ENCODE measurements at places on chromosomes 4 and X. TPM values are rescaled to one million over a fixed set of nuclear protein-coding genes. Genes with fewer than 3 reads are reported as not detected.

- DNase-seq = no peak
Measured at GRCh38 chr4:2378401-2378800, 40.0 kb downstream of the ZFYVE28 start.

- no peak for DNase-seq
Measured at GRCh38 chr4:116064331-116064730, 950.9 kb upstream of the NDST4 start.

GRCh38 chr4:120877021-120877420, 45.5 kb downstream of the PRDM5 start:
- no peak for DNase-seq

DNA sequence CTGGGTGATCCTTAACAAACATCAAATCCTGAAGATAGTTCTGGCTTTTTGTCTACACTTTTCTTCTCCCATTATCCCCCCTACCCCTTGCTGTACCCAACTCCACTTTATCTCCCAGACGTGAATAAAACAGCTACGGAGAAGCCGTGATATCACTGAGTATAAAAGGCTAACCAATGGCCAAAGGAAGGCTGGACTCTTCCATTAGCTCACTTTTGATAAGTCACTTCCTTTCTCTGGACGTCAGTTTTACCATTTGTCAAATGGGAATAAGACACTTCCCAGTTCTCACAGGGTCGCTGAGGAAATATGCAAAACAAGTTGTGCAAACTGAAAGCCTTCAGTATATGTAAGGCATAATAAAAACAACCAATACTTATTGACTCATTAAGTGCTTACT, 38.6 kb upstream of the EDA2R start:
- DNase-seq = no peak

- DNase-seq = peak; percentile 21
Measured at GRCh38 chr4:73777612-73778011, 37.2 kb downstream of the CXCL8 start.

DNA sequence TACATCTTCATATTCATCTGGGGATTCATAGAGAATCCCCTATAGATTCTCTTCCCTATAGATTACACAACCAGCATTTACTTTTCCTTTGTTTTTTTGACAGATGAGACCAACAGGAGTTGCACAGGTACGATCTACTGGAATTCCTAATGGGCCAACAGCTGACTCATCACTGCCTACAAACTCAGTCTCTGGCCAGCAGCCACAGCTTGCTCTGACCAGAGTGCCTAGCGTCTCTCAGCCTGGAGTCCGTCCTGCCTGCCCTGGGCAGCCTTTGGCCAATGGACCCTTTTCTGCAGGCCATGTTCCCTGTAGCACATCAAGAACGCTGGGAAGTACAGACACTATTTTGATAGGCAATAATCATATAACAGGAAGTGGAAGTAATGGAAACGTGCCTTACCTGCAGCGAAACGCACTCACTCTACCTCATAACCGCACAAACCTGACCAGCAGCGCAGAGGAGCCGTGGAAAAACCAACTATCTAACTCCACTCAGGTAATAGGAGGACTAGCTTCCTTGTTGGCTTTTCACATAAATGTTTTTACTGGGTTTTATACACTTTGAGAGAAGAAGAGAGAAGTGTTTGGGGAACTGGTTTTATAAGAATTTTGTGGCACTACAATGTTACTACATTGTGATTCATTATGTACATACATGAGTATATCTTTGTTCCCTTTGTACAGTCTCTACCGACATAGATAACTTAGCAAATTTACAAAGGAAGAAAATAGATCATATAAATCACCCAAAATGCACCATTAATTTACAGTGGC, 137.2 kb downstream of the DIPK2B start:
- DNase-seq = no peak

- no peak for DNase-seq
Measured at GRCh38 chr4:38281371-38282071, 321.3 kb downstream of the PTTG2 start.

DNA sequence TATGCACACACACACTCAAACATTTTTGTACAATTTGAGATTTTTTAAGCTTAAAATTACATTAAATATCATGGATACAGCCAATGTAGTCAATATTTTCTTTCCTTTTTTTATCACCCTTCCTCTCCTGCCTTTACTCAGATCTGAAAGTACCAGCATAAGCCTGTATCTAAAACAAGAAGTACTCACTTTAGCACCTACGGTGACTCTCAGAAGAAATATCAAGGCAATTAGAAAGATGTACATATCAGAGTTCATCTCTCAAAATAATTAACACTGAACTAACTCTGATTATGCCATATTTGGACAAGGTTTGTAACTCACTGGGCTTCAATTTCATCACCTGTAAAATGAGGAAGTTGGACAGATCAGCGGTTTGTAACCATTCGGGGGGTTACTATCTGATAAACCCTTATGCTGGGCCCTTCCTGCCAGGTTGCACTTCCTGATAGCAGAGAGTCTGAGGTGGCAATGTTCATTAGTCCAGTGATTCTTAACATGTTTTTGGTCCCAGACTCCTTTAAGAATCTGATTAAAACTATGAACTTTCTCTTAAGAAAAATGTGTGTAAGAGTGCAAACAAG, 5.7 kb upstream of the GPR174 start:
- no peak for DNase-seq

GRCh38 chr4:137387924-137388323, 144.4 kb downstream of the PCDH18 start:
- peak; percentile 25 for DNase-seq

DNA sequence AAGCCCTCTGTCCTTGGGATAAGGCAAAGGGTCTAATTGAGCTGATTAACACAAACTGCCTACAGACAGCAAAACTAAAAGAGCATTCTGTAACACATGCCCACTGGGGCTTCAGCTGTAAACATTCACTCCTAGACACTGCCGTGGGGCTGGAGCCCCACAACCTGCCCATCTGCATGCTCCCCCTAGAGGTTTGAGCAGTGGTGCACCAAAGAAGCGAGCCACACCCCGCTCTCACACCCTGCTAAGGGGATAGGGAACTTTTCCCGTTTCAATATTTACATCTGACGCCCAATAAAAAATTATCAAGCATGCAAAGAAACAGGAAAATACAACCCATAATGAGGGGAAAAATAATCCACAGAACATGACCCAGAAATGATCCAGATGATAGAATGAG, 46.9 kb upstream of the HSD17B10 start:
- DNase-seq = peak; percentile 7

DNA sequence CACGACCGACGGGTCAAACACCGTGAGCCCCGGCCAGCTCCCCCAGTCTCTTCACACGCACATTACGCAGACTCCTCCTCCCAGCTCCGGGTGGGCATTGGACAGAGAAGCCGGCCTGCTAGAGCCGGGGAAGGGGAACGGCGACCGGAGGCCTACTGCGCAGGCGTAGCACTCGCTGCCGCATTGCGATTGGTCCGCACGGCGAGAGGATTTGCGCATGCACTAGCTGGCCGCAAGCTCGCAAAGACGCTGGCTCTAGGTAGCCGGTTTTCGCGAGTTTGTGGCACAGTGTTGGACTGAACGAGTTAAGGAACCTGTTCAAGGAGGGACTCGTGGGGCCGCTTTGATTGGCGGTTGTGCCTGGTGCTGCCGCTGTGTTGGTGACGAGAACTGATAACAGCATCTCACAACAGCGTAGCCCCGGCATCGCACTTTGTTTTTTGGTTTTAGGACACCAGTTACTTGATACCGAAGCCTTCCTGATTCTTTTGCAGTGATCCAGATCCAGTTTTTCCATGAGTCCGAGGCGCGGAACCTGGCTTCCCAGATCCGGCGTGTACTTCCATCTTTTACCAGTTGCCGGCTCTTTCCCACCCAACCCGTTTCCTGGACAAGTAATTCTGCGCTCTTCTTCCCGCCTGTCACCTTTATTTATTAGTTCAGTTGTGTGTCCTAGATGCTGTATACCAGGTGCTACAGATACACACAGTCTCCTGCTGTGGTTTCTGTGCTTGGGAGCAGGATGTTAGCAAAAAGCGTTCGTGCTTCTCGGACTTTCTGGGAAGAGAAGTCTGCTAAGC, at the start of gene AIFM1:
TSS of gene AIFM1 (minus strand) at position 139 of the 800 bp plus-strand sequence. CDS start 185 bp downstream, outside the sequence.
- DNase-seq = peak; percentile 96

DNA sequence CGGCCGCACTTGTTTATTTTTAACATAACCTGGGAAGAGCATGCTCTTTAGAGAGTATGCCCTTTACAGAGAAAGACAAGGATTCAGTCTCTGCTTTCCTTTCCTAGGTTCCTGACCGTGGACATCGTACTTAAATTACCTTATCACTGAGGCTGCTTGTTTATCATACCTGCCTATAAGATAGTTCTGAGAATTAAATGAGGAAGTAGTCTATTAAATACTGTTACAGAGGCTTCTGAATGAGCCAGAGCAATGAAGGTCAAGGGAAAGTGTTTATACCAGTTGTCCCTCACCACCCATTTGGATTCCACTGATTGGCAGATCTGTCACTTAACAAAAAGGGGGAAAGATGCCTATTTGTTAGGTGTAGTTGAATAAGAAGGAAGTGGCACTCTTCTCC, 10.0 kb downstream of the TXLNG start:
- no peak for DNase-seq

- DNase-seq = no peak
Measured at GRCh38 chr4:15149234-15149838, 147.1 kb downstream of the CPEB2 start.

DNA sequence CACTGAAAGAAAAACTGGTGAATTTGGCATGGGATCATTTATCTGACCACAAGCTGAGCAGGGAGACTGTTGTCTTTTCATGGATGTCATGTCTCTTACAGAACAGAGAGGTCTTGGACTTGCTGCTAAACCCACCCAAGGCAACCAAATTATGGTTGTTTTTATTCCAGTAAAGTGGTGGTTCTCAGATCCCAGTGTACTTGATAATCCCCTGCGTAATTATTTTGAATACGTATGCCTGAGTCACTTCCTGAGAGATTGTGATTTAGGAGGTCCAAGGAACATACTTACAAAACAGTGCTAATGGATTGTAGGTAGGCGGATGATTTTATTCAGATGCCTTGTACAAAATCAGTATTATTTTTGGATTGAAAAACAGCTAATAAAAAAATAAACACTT, 585.6 kb downstream of the IL1RAPL1 start:
- DNase-seq = no peak

- peak; percentile 79 for DNase-seq
Measured at GRCh38 chr4:54165438-54165837, 63.7 kb upstream of the PDGFRA start.

DNA sequence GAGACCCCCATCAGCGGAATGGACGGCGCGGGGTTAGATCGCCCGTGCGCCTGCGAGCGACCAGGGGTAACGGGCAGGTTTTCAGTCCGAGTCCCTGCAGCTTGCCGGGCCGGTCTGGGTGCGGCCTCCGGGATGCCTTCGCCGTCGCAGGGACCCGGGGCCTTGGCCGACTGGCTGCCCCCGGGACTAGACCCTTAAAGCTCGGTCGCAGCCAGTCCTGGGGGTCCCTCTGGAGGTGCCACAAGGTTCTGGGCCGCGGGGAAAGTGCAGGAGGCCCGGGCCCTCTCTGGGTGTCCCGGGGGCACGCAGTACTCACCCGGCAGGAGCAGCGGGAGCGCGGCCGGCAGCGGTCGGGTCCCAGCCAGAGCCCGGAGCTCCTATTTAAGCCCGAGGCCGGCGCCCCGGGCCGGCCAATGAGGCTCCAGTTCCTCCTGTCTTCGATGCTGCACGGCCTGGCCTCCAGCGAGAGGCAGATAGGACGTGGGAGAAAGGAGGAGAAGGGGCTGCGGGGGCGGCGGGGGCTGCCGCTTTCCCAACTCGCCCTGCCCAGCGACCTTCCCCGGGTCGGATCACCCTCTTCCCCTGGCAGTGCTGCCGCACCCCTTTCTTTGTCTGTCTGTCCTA, at the start of gene SPON2:
TSS of gene SPON2 (minus strand) at position 356 of the 624 bp plus-strand sequence.
- DNase-seq = no peak

DNA sequence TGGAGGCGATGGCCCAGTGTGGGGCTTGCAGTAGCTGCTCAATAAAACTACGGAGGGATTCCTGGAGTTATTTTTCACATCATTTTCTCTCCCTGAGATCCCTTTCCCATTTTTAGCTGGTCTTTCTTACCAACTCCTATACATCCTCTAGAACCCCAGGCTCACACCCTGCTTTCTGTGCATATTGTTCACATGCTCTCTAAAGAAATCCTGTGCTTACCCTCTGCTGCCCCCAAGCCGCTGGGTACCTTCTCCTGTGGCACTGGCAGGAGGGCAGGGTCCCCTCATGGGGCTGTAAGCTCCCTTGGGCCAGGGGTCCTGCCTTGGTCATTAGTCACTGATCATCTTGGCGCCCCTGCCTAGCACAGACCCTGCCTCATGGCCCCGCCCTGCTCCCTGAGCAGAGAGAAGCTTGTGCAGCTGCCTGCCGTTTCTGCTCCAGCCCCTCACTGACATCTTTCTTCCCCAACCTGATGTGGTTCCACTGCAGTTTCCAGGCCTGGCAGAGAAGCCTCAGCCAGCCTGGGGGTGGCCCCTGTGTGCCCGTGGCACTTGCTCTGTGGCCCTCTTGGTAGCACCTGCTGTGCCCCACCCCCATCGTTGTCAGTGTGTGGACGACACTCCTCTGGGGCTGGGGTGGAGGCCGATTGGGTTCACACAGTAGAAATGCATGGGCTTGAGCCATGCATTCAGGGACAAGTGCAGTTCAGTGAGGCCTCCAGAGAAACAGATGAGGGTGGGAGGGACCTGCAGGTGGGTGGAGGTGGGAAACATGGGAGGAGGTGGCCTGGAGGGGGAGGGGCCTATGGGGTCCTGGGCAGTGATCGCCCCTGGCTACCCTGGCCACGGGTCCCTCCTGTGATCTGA, 69.5 kb downstream of the WFS1 start:
- DNase-seq = no peak

SFRP2 gene
- total RNA-seq = not detected

MAGIX gene
- 0.12 TPM for total RNA-seq

GABRB1 gene
- 3.3 TPM for total RNA-seq

SPANXB1 gene
- 131 TPM for total RNA-seq

WDFY3 gene
- 6.3 TPM for total RNA-seq

CENPVL2 gene
- total RNA-seq = 0.34 TPM

BST1 gene
- 3.8 TPM for total RNA-seq

SOWAHB gene
- total RNA-seq = not detected

GPR119 gene
- total RNA-seq = not detected

PTCHD1 gene
- 0.18 TPM for total RNA-seq

GRID2 gene
- 1.1 TPM for total RNA-seq

ZNF518B gene
- 18.0 TPM for total RNA-seq

MAGEB2 gene
- 42.1 TPM for total RNA-seq

MSL3 gene
- 32.5 TPM for total RNA-seq

LINC00632 gene
- total RNA-seq = 0.17 TPM
